Smooth muscle cell of trachea (primary cell): ENCODE measurements at places on chromosomes 4 and X. TPM values are rescaled to one million over a fixed set of nuclear protein-coding genes. Genes with fewer than 3 reads are reported as not detected.

The GNRHR gene
- not detected in 2 replicates for total RNA-seq

The DNAAF6 gene
- total RNA-seq, result not detected in 2 replicates

The NIPAL1 gene
- not detected in 2 replicates for total RNA-seq

The FAT1 gene
- total RNA-seq, result 168 and 386 TPM in 2 replicates
